Cardiac muscle cell (in vitro differentiated cells and primary cell): ENCODE measurements at places on chromosomes 5 and 9. TPM values are rescaled to one million over a fixed set of nuclear protein-coding genes. Genes with fewer than 3 reads are reported as not detected.

GRCh38 chr9:37407468-37407867 is 15.0 kb upstream of the GRHPR start:
- H3K36me3 ChIP-seq: no peaks in the 10 kb centered on the region
- no peaks in the 10 kb centered on the region for H3K27me3 ChIP-seq

DNA sequence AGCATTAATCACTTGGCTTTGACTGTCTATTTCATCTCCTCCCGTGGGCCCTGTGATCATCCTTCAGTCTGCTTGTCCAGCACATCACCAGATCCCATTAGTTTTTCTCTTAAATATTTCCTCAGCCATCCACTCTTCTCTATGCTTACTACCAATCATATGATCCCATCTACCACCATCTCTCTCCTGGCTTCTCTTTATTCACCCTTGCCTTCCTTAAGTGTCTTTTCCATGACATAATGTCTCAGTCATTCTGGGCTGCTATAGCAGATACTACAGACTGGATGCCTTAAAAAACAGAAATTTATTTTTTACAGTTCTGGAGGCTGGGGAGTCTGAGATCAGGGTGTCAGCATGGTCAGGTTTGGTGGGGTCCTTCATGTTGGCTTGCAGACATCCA is 208.4 kb upstream of the PPP1R2B start:
- H3K4me3 ChIP-seq: no peak overlapping the region
- H3K27me3 ChIP-seq: no peaks in the 10 kb centered on the region
- no peak overlapping the region for H3K27ac ChIP-seq
- DNase-seq: no peak

The PKD2L2 gene
- polyA plus RNA-seq: 0.22 TPM in 1 of 2 replicates, not detected in the other

The DENND1A gene
- 13.1 and 21.4 TPM in 2 replicates for polyA plus RNA-seq

The IPPK gene
- 6.4 and 7.1 TPM in 2 replicates for polyA plus RNA-seq
